Activated T-helper 1 cell treated with Interleukin-2 at 50 U/mL for 16 hours (primary cell): ENCODE measurements at places on chromosomes 16 and 17.
A peak's percentile ranks its signal among the peaks of the same experiment; 100 is the strongest.

DNA sequence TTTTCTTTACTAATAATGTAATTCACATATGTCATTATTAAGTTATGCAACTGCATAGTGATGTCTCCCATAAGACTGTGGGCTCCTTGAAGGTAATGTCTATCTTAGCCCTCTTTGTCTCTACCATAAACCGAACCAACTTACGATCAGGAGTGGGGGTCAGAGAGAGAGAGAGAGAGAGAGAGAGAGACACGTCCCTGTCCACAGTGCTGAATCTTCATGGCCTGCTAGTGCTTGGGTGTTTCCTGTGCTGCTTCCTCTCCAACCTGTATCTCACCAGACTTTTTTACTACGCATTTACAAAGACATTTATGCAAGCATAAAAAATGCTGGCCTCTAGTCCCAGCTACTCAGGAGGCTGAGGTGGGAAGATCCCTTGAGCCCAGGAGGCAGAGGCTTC, 52.2 kb upstream of the HAPSTR1 start:
- DNase-seq: no peak

DNA sequence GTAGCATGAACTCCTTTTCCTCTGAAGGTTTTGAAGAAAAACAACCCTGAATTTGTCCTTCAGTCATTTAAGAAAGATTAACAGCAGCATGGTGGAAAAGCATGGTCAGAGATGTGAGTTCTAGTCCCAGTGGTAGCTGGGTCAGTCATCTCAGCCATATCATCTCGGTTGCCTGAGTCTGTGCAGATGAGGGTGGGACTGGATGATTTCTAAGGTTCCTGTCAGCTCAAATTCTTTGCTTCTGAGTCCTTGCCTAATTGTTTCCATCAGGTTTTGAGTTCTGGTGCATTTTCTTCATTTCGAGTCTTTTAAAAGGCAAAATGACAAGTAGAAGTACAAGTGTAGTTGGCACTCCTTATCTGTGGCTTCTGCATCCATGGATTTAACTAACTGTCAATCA, 63.9 kb downstream of the TNRC6C start:
- DNase-seq: no peak

- no peak for DNase-seq
Observed at GRCh38 chr16:85513649-85514048, 99.5 kb upstream of the GSE1 start.

DNA sequence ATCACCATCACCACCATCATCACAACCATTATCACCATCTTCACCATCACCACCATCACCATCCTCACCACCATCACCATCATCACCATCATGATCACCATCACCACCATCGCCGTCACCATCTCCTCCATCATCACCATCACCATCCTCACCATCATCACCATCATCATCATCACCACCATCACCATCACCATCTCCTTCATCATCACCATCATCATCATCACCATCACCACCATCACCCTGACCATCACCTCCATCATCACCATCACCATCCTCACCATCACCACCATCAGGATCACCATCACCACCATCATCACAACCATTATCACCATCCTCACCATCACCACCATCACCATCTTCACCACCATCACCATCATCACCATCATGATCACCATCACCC, 14.1 kb downstream of the SCNN1B start:
- no peak for DNase-seq

DNA sequence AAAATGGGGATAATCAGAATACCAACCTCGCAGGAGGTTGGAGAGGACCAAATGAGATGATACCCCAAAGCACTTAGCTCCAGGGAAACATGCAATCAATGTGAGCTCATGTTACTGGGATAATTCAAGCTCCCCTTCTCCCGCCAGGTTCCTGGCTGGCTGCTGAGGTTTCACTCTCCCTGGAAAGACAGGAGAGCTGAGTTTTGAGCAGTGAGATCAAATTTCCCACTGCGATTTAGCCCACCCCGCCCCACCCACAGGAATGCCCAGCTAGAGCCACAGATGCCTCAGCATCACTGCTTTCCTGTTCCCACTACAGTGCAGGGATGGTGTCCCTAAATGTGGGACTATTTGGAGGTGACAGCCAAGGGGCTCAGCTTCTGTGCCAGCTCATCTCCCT, 56.7 kb downstream of the ZNF423 start:
- no peak for DNase-seq

DNA sequence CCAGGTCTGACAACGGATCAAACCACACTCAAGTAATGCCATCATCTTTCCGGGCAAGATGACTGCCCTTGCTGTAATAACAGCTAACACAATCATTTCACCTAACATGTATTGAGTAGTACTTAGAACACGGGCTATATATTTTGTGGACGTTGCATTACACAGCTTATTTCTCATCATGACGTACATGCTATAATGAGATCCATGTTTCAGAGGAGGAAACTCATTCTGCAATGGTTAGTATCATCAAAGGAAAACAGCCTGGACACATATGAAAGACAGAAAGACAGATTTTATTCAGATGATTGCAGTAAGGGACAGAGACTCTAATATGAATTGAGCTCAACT, 446.7 kb downstream of the HS3ST3B1 start:
- no peak for DNase-seq

- no peak for DNase-seq
Observed at GRCh38 chr17:2723997-2724783, 12.6 kb upstream of the CLUH start.

- no peak for DNase-seq
Observed at GRCh38 chr16:85864965-85865364, 34.0 kb upstream of the IRF8 start.

- no peak for DNase-seq
Observed at GRCh38 chr16:89410794-89411309, 79.5 kb downstream of the ANKRD11 start.

DNA sequence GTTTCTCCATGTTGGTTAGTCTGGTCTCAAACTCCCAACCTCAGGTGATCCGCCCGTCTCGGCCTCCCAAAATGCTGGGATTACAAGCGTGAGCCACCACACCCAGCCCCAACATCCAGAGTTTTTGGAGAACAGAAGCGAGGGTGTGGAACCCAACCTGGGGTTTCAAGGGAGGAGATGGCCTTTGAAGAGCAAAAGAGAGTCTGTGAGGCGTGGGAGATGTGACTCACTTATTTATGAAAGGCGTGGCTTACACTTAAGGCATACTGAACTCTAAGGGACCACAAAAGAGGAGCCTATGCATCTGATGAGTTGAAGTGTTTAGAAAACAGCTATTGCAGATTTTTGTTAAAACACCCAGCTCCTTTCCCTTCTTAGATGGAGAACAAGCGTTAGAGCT, 18.9 kb downstream of the ARSG start:
- DNase-seq: no peak

DNA sequence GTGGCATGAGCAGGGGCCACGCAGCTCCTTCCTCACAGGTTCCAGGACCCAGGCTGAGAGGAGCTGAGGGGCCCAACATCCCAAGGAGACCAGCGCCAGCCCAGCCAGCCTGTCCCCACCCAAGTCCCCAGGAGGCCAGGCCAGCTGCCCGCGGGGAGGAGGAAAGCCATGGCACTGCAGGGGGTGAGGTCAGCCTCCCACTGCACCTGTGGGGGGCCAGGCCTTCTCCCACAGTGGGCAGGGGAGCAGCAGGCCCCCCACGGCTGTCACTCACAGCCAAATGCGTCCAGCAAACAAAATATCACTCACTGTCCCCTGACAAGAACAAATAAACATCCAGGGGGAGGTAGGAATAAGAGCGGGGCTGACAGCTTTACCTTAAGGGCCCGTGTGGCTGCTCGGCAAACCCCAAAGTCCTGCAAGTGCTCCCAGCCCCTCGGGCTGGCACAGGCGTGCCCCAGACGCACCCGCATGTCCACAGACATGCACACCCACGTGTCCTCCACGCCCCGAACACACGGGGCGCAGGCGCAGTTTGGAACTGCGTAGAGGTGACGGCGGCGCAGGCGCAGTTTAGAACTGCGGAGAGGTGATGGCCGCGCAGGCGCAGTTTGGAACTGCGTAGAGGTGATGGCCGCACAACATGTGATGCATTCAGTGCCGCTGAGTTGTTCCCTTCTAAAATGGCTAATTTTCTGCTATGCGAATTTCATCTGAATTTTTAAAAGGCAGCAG, 291.1 kb downstream of the FOXL1 start:
- no peak for DNase-seq

- DNase-seq: no peak
Observed at GRCh38 chr16:69564845-69565670, 708 bp upstream of the NFAT5 start.

- no peak for DNase-seq
Observed at GRCh38 chr16:379183-379960, 2.4 kb downstream of the PGAP6 start.

DNA sequence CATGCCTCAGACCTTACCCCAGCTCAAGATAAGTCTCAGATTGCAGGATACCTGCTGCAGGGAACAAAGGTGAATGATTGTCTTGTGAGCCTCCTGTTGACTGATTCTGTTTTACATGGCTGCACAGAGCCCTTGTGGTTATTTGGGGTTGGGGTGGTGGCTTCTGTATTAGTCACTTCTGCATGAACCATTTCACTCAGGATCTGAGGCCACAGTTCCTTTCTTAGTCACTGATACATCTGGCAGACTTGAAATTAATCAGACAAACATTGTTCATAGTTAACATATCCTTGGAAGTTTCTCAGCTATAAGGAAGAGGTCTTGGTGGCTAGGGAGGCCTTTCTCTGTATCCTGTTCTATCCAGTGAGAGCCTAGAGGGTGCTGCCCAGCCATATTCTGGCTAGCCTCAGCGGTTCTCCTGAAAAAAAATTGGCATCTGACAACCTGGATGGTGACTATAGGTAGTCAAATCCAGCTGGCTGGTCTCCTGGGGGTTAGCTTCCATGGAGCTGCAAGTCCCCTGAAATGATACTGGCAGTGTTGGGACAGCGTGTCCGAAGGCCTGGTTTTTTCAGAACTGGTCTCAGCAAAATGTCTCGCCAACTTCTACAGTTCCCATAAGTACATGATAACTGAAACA, 8.4 kb upstream of the PLK1 start:
- no peak for DNase-seq

DNA sequence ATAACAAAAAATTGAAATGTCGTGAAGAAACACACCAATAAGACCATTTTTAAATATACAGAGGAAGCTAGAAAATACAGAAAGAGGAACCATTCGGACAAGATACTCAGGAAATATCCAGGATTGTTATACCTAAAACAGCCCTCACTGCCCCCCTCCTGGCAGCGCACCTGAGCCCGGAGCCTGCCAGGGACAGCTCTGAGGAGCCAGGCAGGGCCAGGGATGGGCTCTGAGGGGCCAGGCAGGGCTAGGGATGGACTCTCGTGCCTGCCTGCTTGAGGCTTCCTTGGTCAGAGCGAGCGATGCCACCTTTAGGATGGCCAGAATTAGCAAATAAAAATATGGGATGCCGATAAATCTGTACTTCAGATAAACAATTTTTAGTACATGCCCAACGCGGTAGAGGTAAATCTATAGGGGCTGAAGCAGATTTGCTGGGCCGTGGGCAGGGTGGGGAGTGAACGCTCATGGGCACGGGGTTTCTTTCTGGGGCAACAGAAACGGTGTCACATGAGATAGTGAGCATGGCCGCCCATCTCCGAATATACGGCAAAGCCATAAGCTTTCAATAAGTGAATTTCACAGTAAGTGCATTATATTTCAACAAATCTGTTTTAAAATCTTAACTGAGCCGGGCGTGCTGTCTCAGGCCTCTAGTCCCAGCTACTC, 18.2 kb upstream of the CSNK1D start:
- DNase-seq: no peak

- no peak for DNase-seq
Observed at GRCh38 chr17:41211845-41212466, 14.5 kb upstream of the KRTAP9-2 start.

DNA sequence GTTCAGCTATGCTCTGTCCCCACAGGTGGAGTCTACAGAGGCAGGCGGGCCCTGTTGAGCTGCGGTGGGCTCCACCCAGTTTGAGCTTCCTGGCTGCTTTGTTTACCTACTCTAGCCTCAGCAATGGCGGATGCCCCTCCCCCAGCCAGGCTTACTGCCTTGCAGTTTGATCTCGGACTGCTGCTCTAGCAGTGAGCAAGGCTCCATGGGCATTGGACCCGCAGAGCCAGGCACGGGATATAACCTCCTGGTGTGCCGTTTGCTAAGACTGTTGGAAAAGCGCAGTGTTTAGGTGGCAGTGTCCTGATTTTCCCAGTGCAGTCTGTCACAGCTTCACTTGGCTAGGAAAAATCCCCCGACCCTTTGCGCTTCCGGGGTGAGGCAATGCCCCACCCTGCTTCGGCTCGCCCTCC, 89.1 kb downstream of the BCAS3 start:
- DNase-seq: peak; percentile 1

DNA sequence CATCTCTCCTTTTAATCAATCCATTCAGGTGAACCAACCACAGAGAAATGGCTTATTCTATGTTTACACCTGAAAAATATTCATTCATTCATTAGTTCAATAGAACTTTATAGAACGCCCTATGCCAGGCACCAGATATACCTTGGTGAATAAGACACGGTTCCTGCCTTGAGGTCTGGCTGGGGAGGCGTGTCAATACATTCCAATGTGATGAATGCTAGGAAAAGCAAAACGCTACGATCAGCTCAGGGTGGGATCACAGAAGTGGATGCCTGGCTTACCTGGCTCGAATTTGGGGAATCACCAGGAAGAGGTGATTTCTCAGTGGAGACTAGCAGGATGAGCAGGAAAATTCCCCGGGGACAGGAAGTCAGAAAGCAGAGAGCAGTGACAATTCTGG, 17.5 kb upstream of the WFIKKN2 start:
- no peak for DNase-seq

GRCh38 chr16:62676306-62676705, 640.1 kb upstream of the CDH8 start:
- no peak for DNase-seq

GRCh38 chr16:75764154-75764768, 38.0 kb upstream of the CPHXL start:
- peak; percentile 24 for DNase-seq

DNA sequence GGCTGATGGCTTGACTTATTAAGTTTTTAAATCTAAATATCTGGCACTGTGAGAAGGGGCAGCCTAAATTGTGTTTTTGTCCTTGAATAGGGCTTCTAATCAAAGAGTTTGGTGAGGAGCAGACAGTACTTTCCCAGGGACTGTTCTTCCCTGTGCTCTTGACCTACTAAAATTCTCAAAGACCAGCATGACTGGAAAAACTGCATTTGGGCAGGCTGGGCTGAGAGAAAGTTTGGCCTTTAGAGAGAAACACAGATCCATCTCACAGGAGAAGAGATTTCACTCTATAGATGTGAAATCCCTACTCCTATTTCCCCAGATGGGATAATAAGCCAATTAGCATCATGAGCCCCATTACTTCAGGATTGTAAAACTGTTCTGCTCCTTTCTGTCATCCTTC, 7.3 kb downstream of the PCTP start:
- no peak for DNase-seq
